Stomach (tissue), 19 donors: ENCODE measurements at places on chromosomes 16 and 17. TPM values are rescaled to one million over a fixed set of nuclear protein-coding genes. Genes with fewer than 3 reads are reported as not detected.

GRCh38 chr16:48627148-48627547 is 17.2 kb upstream of the N4BP1 start:
- H3K4me3 ChIP-seq = no peak overlapping the region
- H3K4me1 ChIP-seq = peaks cover 10% of the 10 kb centered on the region
- no peak for DNase-seq
- H3K27ac ChIP-seq = no peak overlapping the region
- H3K27me3 ChIP-seq = no peaks in the 10 kb centered on the region

GRCh38 chr17:70327723-70328122 is 158.4 kb downstream of the KCNJ2 start:
- peaks cover 7% of the 10 kb centered on the region for H3K4me1 ChIP-seq
- no peak overlapping the region for H3K4me3 ChIP-seq
- no peaks in the 10 kb centered on the region for H3K36me3 ChIP-seq
- H3K27ac ChIP-seq = no peak overlapping the region
- no peaks in the 10 kb centered on the region for H3K27me3 ChIP-seq
- no peak for DNase-seq

DNA sequence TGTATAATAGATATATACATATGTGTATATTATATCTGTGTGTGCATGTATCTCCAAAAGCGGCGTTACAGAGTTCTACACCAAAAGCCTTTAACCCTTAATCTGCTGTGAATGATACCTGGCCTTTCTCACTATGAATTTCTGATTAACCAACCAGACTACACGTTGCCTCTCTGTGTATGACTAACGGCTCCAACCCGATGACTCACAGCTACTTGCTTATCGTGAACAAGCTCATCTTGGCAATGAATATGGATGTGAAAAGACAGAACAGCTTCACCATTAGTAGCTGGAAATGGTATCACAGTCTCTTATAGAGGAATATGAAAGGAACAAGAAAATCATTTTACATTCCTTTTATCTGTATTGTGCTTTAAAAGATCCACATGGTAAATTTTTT is 23.8 kb upstream of the ARHGAP44 start:
- no peaks in the 10 kb centered on the region for H3K4me1 ChIP-seq
- H3K27me3 ChIP-seq = no peaks in the 10 kb centered on the region
- H3K27ac ChIP-seq = no peak overlapping the region
- no peaks in the 10 kb centered on the region for H3K36me3 ChIP-seq
- H3K4me3 ChIP-seq = no peak overlapping the region

DNA sequence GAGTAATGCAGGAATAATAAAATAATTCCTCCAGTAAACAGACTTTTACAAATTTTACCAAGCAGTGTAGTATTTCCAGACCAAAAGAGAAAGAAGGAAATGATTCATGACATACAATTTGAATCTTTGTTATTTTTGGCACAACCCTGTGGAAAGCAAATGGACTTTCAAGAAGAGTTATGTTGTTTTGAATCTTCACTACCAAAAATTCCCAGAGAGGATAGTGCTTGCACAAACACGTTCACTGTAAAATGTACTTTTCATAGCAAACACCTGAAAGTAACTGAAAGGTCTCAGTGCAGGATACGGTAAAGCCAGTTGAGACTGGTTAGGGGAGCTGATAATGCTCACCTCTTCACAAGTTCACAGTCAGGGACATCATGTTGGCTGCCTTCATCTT is 107.1 kb downstream of the USP22 start:
- no peak overlapping the region for H3K4me3 ChIP-seq
- no peak for DNase-seq
- H3K4me1 ChIP-seq = peaks cover 21% of the 10 kb centered on the region
- H3K27me3 ChIP-seq = no peaks in the 10 kb centered on the region
- no peaks in the 10 kb centered on the region for H3K36me3 ChIP-seq
- H3K27ac ChIP-seq = no peak overlapping the region

DNA sequence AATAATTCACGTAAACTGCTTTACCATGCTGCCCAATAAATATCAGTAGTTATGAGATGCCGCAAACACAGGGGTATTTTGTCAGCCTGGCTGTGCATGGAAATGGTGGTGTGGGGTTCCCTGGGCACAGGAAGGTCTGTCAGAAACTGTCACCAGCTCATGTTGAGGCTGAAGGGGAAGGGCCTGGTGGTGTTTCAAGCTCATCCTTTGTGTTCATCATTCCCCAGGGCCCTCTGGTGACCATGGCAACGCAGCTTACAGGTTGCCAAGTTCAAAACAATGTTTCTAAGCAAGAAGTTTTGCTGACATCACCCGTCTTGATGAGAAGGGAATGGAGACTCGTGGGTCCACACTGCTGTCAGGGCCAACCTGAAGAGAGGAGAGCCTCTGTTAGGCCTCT is 348.9 kb upstream of the C16orf82 start:
- H3K4me3 ChIP-seq = no peak overlapping the region
- H3K27me3 ChIP-seq = no peaks in the 10 kb centered on the region
- no peak for DNase-seq
- H3K4me1 ChIP-seq = no peaks in the 10 kb centered on the region
- no peaks in the 10 kb centered on the region for H3K36me3 ChIP-seq

The CACNA1H gene
- 42.9 TPM for total RNA-seq
